ENCODE measurements at places on chromosomes 12 and 14. TPM values are rescaled to one million over a fixed set of nuclear protein-coding genes. Genes with fewer than 3 reads are reported as not detected.

Gene UTP20
- total RNA-seq: 9.1 TPM

Gene ANO4
- total RNA-seq: not detected

Gene CCDC184
- total RNA-seq: 0.63 TPM

Gene MYO1H
- not detected for total RNA-seq

Gene RND1
- total RNA-seq: 2.6 TPM
